ENCODE measurements at places on chromosomes 1 and 21. TPM values are rescaled to one million over a fixed set of nuclear protein-coding genes. Genes with fewer than 3 reads are reported as not detected.

The SYT14 gene
- not detected for polyA plus RNA-seq

The C1orf185 gene
- polyA plus RNA-seq = not detected

The STYXL2 gene
- polyA plus RNA-seq = 0.07 TPM

The PGLYRP4 gene
- polyA plus RNA-seq = 0.18 TPM

The SPRR2G gene
- not detected for polyA plus RNA-seq

The CHODL gene
- polyA plus RNA-seq = 0.16 TPM

The GCSAML gene
- 0.81 TPM for polyA plus RNA-seq

The HSPB7 gene
- 63.5 TPM for polyA plus RNA-seq

The FCRL5 gene
- polyA plus RNA-seq = 2.7 TPM

The CDA gene
- 53.0 TPM for polyA plus RNA-seq

The KCNE2 gene
- 0.52 TPM for polyA plus RNA-seq

- no peaks in the 10 kb centered on the region for H3K27me3 ChIP-seq
- H3K4me1 ChIP-seq = no peaks in the 10 kb centered on the region
- DNase-seq = no peak
- H3K27ac ChIP-seq = peak overlapping the region; percentile 2
These were observed 127.6 kb upstream of the CTTNBP2NL start for GRCh38 chr1:112268408-112268807.

GRCh38 chr1:55623311-55623710 lies 408.1 kb upstream of the USP24 start:
- no peak overlapping the region for H3K27ac ChIP-seq
- DNase-seq = peak; percentile 13
- H3K36me3 ChIP-seq = no peaks in the 10 kb centered on the region
- H3K4me1 ChIP-seq = no peaks in the 10 kb centered on the region
- H3K4me3 ChIP-seq = no peak overlapping the region
- H3K27me3 ChIP-seq = no peaks in the 10 kb centered on the region

DNA sequence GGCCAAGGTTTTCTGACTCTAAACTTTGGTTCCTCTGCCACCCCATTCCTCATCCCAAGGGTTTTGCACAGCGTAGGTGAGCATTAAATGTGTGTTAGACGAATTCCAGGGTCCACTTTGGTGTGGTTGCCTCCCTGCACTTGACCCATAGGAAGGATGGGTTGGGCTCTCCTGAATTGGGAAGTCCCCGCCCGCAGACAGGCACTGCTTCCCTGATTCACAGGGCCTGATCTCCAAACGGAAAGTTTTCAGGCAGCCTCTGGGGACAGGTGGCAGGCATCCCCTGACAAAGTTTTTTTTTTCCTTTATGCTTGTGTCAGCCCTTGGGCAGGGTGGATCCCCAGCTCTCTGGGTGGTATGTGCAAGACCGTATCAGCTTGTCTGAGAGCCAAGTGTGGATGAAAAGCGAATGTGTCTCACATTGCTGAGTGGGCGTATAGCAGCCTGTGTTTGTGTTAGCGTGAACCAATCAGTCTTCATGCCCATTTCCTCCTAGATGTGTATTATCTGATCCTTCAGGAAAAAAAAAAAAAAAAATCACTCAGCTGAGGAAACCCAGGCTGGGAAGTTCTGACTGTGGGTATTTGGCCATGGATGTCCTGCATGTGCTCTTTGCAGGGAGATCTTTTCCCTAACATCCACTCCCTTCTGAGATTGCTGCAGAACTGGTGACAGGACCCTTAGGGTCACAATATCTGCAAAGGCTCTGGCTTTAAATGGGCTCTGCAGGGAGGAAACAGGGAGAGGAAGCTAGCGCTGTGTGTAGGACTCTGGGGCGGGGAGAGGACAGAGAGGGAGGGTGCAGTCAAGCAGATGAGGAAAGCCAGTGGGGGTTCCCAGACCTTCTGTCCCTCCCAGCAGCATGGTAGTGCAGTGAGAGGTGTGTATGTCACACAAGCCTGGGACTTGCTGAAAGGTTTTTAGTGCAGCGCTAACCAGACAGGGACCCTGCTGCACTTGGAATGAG lies 42.2 kb upstream of the TRABD2B start:
- H3K4me3 ChIP-seq = no peak overlapping the region
- H3K36me3 ChIP-seq = no peaks in the 10 kb centered on the region
- no peak for DNase-seq

- no peaks in the 10 kb centered on the region for H3K36me3 ChIP-seq
- no peaks in the 10 kb centered on the region for H3K4me1 ChIP-seq
- no peak overlapping the region for H3K4me3 ChIP-seq
- H3K27ac ChIP-seq = no peak overlapping the region
- H3K27me3 ChIP-seq = no peaks in the 10 kb centered on the region
- no peak for DNase-seq
These were observed 17.8 kb downstream of the CCDC30 start for GRCh38 chr1:42480921-42481320.

- H3K4me1 ChIP-seq = no peaks in the 10 kb centered on the region
- H3K27me3 ChIP-seq = no peaks in the 10 kb centered on the region
- H3K27ac ChIP-seq = peak overlapping the region; percentile 81
- DNase-seq = peak; percentile 35
These were observed 55.9 kb downstream of the CD58 start for GRCh38 chr1:116514708-116515525.

- no peak overlapping the region for H3K4me3 ChIP-seq
These were observed 43.7 kb upstream of the LRRC7 start for GRCh38 chr1:69524015-69524414.

GRCh38 chr1:165075725-165076370 lies 280.7 kb downstream of the LMX1A start:
- no peaks in the 10 kb centered on the region for H3K4me1 ChIP-seq
- no peak overlapping the region for H3K4me3 ChIP-seq
- no peak overlapping the region for H3K27ac ChIP-seq
- no peaks in the 10 kb centered on the region for H3K36me3 ChIP-seq
- H3K27me3 ChIP-seq = no peaks in the 10 kb centered on the region

- no peaks in the 10 kb centered on the region for H3K4me1 ChIP-seq
- no peaks in the 10 kb centered on the region for H3K27me3 ChIP-seq
- DNase-seq = peak; percentile 49
- no peak overlapping the region for H3K4me3 ChIP-seq
These were observed 25.3 kb upstream of the RRP15 start for GRCh38 chr1:218259800-218260199.

DNA sequence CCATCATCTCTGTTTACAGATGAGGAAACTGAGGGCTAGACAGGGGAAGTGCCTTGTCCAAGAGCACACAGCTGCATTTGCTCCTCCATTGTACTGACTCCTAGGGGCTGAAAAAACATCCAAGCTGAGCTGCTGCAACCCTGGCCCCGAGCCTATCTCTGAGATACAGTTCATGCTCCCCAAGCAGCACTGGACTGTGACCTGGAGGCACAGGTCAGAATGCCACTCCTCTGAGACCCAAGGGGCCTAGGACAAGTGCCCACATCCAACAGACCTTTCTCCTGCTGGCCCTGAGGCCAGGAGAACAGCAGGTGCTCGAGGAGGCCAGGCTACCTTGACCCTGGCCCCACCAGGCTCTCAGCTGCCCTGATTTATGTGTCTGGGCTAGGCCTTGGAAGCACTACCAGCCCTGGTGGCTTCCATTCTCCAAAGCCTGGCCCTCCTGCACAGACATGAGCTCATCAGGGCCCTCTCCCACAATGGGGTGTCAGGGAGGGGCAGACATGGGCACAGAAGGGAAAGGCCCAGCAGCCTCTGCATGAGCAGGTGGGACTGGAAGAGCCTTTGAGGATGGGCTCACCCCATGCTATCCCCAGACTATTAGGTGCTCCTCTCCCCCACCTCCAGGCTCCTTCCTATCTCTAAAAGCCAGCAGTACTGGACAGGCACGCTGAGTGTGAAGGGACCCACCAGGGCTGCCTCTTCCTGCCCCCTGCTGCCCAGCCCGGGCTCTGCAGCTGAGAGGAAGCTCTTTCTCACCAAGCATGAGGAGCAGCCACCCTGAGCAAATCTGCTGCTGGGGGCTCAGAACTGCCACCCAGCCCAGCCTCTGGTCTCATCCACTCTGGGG lies 18.8 kb downstream of the ADGRB2 start:
- H3K36me3 ChIP-seq = no peaks in the 10 kb centered on the region
- H3K27me3 ChIP-seq = no peaks in the 10 kb centered on the region
- peak overlapping the region; percentile 83 for H3K27ac ChIP-seq
- DNase-seq = peak; percentile 84
- no peak overlapping the region for H3K4me3 ChIP-seq

DNA sequence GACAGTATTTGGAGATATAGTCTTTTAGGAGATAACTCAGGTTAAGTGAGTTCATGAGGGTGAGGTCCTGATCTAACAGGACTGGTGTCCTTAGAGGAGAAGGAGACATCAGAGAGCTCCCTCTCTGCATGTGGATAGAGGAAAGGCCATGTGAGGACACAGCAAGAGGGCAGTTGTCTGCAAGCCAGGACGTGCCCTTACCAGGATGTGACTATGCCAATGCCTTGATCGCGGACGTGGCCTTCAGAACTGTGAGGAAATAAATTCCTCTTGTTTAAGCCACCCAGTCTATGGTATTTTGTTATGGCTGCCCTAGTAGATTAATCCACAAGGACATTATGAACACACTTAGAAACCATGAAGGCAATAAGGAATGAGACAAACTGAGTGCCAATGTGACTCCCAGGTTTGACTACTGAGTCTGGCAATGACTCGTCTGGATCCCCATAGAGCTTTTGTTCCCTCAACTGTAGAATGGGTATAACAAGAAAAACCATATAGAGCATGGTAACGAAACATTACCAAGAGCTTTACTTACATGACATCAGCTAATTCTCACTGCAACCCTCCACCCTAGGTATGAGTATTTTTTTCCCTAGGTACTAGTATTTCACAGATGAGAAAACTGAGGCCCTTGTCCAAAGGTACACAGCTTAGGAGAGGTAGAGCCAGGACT lies 6.5 kb downstream of the URB1 start:
- no peak overlapping the region for H3K4me3 ChIP-seq
- no peaks in the 10 kb centered on the region for H3K4me1 ChIP-seq
- no peaks in the 10 kb centered on the region for H3K27me3 ChIP-seq

- H3K4me1 ChIP-seq = no peaks in the 10 kb centered on the region
- no peak overlapping the region for H3K4me3 ChIP-seq
- DNase-seq = no peak
- H3K27me3 ChIP-seq = no peaks in the 10 kb centered on the region
- no peaks in the 10 kb centered on the region for H3K36me3 ChIP-seq
- no peak overlapping the region for H3K27ac ChIP-seq
These were observed 9.6 kb upstream of the MAP10 start for GRCh38 chr1:232795497-232796053.

DNA sequence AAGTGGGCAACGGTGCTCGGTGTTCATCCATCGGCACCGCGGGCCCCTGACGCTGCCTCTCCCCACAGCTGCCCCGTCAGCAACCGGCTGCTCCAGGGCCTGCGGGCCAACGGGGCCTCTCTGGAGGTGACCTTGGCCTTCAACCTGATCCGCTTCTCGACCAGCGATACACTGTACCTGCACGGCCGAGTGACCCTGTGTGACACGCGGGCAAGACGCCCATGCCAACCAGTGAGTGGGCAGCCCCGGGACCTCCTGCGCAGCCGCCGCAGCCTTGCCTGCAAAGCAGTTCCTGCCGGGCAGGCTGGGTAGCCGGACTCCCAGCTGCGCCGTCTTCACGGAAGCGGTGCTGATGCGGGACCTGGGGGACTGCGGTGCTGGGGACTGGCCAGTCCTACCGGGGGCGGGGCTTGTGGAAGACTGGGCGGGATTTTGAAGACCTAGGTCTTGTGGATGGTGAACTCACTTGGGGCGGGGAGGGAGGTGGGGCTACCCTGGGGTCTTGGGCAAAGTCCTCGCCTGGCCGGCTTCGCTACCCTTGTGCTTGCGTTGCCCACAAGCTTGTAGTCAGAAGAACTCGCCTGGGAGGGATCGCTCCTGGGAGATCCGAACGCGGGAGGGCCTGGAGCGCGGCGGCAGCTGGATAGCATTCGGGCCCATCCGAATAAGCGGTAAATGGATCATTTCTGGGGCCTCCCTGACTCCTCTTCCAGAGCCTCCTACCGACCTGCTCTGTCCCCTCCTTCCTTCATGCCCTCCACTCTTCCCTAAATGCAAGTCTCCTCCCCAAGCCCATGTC lies 8.8 kb upstream of the CEP85 start:
- no peaks in the 10 kb centered on the region for H3K36me3 ChIP-seq
- H3K27me3 ChIP-seq = peaks cover 5% of the 10 kb centered on the region
- DNase-seq = peak; percentile 94
- peak overlapping the region; percentile 4 for H3K4me3 ChIP-seq

- no peaks in the 10 kb centered on the region for H3K36me3 ChIP-seq
- no peaks in the 10 kb centered on the region for H3K4me1 ChIP-seq
- H3K4me3 ChIP-seq = no peak overlapping the region
- no peak overlapping the region for H3K27ac ChIP-seq
- H3K27me3 ChIP-seq = no peaks in the 10 kb centered on the region
These were observed 7.1 kb upstream of the CLDN19 start for GRCh38 chr1:42747125-42747524.

GRCh38 chr1:25806418-25806817 lies 6.4 kb downstream of the SELENON start:
- peaks cover 81% of the 10 kb centered on the region for H3K36me3 ChIP-seq
- DNase-seq = no peak
- H3K4me3 ChIP-seq = no peak overlapping the region
- H3K4me1 ChIP-seq = peaks cover 10% of the 10 kb centered on the region
- no peaks in the 10 kb centered on the region for H3K27me3 ChIP-seq
- H3K27ac ChIP-seq = no peak overlapping the region

- no peak overlapping the region for H3K27ac ChIP-seq
- no peaks in the 10 kb centered on the region for H3K27me3 ChIP-seq
- H3K36me3 ChIP-seq = no peaks in the 10 kb centered on the region
- DNase-seq = no peak
These were observed 15.9 kb upstream of the NUAK2 start for GRCh38 chr1:205337481-205337880.

GRCh38 chr1:175720023-175720422 lies 23.4 kb downstream of the TNR start:
- no peaks in the 10 kb centered on the region for H3K36me3 ChIP-seq
- no peak overlapping the region for H3K4me3 ChIP-seq
- H3K4me1 ChIP-seq = no peaks in the 10 kb centered on the region
- no peak overlapping the region for H3K27ac ChIP-seq
- DNase-seq = no peak

GRCh38 chr1:159561497-159561896 lies 25.7 kb upstream of the OR10J5 start:
- H3K4me1 ChIP-seq = no peaks in the 10 kb centered on the region
- DNase-seq = no peak
- H3K36me3 ChIP-seq = no peaks in the 10 kb centered on the region
- no peaks in the 10 kb centered on the region for H3K27me3 ChIP-seq
- H3K27ac ChIP-seq = no peak overlapping the region

- H3K4me1 ChIP-seq = no peaks in the 10 kb centered on the region
- DNase-seq = no peak
- H3K27me3 ChIP-seq = no peaks in the 10 kb centered on the region
- H3K27ac ChIP-seq = no peak overlapping the region
- H3K4me3 ChIP-seq = no peak overlapping the region
- H3K36me3 ChIP-seq = no peaks in the 10 kb centered on the region
These were observed 34.7 kb downstream of the RTCA start for GRCh38 chr1:100300691-100301090.

GRCh38 chr1:87064309-87064708 lies 149.9 kb downstream of the HS2ST1 start:
- no peak overlapping the region for H3K27ac ChIP-seq
- no peaks in the 10 kb centered on the region for H3K4me1 ChIP-seq
- no peaks in the 10 kb centered on the region for H3K27me3 ChIP-seq
- H3K36me3 ChIP-seq = no peaks in the 10 kb centered on the region

- no peak for DNase-seq
- H3K27ac ChIP-seq = peak overlapping the region; percentile 93
- no peaks in the 10 kb centered on the region for H3K36me3 ChIP-seq
- peaks cover 5% of the 10 kb centered on the region for H3K4me1 ChIP-seq
These were observed 3.2 kb downstream of the COL16A1 start for GRCh38 chr1:31700468-31701090.

GRCh38 chr1:3581296-3582036 lies 29.8 kb downstream of the MEGF6 start:
- H3K27ac ChIP-seq = no peak overlapping the region
- no peaks in the 10 kb centered on the region for H3K27me3 ChIP-seq
- H3K4me3 ChIP-seq = no peak overlapping the region
- no peak for DNase-seq
- H3K4me1 ChIP-seq = no peaks in the 10 kb centered on the region
- no peaks in the 10 kb centered on the region for H3K36me3 ChIP-seq
